Lower lobe of right lung (tissue), 2 donors: ENCODE measurements at places on chromosomes 2 and 18. TPM values are rescaled to one million over a fixed set of nuclear protein-coding genes. Genes with fewer than 3 reads are reported as not detected.

DSEL gene
- 11.1 TPM for total RNA-seq

GRCh38 chr2:143263066-143263625 lies 133.9 kb downstream of the ARHGAP15 start:
- no peak for DNase-seq

DNA sequence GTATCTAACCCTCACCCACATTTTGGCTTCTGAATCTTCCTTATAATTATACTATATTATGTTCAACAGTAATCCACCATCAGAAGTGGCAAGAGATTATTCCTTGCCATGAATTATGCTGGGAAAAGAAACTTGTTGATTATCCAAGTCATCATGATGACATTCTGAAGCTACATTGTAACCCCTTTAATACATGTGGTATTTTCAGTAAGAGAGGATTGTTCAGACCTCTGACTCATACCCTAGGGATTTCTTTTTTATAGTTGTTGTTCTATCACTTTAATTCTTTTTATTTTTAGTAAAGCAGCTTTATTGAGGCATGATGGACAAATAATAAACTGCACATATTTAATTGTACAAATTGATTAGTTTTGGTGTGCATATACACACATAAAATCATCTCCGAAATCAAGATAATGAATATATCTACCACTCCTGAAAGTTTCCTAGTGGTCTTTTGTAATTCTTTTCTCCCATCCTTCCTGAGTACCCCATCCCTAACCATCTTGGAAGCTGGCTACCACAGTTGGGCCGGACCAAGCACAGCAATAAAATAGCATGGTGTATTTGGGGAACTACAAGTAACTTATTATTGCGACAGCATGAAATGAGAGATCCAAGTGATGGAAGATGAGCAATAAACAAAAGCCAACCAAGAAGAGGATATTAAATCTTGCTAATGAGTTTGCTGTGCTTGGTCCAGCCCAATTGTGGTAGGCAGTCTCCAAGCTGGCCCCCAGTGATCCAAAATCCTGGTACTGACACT lies 159.9 kb downstream of the BARD1 start:
- DNase-seq, result no peak

GRCh38 chr2:168220965-168221819 lies 26.2 kb downstream of the STK39 start:
- DNase-seq, result no peak

GRCh38 chr2:212682937-212683336 lies 144.3 kb upstream of the ERBB4 start:
- no peak for DNase-seq

- no peak for DNase-seq
Measured at GRCh38 chr18:67577386-67577785, 60.9 kb upstream of the DSEL start.

ACMSD gene
- not detected for total RNA-seq

SH3RF3 gene
- 5.7 TPM for total RNA-seq

IGFBP5 gene
- total RNA-seq, result 145 TPM

ROCK1 gene
- 67.0 TPM for total RNA-seq

- no peak for DNase-seq
Measured at GRCh38 chr2:204669382-204669781, 124.1 kb downstream of the PARD3B start.

FAM124B gene
- total RNA-seq, result 4.8 TPM

DNA sequence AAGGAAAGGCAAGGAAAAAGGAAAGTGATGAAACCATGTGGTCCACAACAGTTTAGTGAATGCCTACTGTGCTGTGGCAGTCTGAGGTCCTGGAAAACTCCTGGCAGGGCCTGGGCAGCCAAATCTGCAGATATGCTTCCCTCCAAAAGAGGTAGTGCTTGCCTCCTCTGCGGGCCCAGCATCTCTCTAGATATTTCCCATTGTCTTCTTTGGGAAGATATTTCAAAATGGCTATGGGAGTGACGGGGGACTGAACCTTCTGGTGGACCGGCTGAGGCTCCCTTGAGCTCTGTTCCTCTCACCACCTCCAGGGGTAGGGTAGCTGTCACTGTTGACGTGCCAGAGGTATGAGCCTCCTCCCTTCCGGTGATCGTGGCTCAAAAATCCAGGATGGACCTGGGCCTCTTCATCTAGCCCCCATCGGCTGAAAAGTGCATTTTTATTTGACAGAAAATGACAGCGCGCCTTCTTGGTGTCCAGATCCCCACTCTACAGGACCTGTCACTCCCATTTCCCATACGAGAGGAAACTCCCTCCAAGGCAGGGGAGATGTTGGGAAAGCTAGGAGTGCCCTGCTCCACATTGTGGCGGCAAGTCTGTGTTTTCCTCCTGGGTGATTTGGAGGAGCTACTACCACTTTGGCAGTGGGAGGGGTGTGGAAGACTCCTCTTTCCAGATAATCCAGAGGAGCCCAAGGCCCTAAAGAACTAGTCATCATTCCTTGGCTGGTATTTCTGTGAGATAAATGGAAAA lies 9.4 kb upstream of the PAX3 start:
- no peak for DNase-seq

FZD7 gene
- 15.2 TPM for total RNA-seq

IL1R2 gene
- total RNA-seq, result 23.3 TPM

DNA sequence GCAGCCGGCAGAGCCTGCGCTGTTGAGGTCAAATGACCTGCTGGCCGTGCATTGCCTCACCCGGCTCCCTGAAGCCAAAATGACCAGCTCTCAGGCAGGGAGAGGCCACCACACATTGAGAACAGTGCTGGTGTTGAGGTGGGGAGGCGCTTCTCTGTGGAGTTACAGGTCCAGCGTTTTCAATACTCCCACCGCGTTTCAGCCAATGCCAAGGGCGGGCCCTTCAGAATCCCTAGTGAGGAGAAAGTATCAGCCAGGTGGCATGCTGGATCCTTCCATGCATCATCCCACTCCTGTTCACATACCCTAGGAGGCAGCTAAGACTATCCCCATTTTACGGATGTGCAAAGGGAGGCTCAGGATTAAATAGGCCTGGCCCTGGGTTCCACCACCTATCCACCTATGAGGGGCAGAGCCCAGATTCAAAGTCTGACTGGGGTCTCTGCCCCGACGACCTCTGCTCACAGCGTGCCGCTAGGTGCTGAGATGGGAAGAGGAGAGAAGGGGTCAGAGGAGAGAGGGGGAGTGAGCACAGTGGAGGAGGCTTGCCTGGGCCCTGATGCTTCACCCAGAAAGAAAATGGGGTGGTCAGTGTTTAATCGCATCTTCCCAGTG lies 137.6 kb upstream of the ID2 start:
- DNase-seq, result no peak

NT5DC4 gene
- 0.53 TPM for total RNA-seq

LGALSL gene
- total RNA-seq, result 30.8 TPM
